Activated naive CD4-positive, alpha-beta T cell treated with Interleukin-2 at 50 U/mL for 16 hours (primary cell): ENCODE measurements at places on chromosomes 3 and 15.

GRCh38 chr3:18008706-18009368, 266.4 kb upstream of the TBC1D5 start:
- no peak for DNase-seq

DNA sequence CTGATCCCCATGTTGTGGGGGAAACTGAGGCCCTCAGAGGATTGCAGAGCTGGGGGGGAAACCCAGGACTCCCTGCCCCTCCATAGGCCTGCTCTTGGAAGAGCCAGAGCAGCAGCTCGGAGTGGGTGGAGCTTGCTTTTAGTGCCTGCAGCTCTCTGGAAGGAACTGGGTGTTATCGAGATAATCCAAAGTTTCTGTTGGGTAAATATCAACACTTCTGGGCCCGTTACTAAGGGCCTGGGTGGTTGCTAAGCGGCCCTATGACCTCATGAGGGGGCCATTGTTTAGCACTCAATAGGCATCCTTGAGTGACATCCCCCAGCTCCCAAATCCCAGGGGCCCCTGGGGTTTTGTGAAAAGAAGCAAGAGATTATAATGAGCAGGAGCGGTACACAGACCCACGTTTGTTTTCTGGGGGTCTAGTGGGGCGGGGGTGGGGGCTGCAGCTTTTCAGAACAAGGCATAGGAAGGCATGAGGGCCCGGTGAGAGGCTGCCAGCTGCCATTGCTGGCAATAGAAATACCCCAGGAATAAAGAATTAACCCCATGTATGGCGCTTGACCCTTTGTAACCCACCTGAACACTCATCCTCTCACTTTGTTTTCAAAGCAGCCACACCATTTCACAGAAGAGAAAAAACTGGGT, 48.3 kb upstream of the ATP2B2 start:
- no peak for DNase-seq

- no peak for DNase-seq
Measured at GRCh38 chr15:59940928-59941327, 63.2 kb upstream of the FOXB1 start.

- no peak for DNase-seq
Measured at GRCh38 chr3:105773291-105773690, 95.5 kb downstream of the CBLB start.

DNA sequence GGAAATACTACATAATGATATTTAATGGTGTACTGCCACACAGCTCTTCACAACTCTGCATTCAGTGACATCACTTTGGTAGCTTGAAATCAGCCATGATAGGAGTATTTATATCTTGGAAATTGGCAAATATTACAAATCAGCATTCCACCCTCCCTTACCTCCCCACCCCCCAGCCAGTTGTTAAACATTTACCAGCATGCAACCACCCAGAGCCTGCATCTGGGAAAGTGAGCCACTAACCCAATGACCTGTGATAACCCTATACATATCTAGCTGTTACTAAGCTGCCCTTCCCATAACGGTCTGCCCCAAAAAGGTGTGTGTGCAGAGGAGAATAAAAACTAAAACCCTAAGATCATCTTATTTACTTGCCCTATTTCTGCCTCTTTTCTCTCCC, 44.6 kb upstream of the SATB1 start:
- DNase-seq: no peak

- DNase-seq: no peak
Measured at GRCh38 chr3:76083992-76084391, 298.6 kb upstream of the ZNF717 start.

- no peak for DNase-seq
Measured at GRCh38 chr3:3305084-3305483, 125.6 kb upstream of the CRBN start.

GRCh38 chr15:37933666-37934065, 774 bp upstream of the TMCO5A start:
- no peak for DNase-seq
